ENCODE measurements at places on chromosomes 6 and 20.

GRCh38 chr20:53809217-53809616 lies 215.6 kb upstream of the ZNF217 start:
- DNase-seq: no peak

DNA sequence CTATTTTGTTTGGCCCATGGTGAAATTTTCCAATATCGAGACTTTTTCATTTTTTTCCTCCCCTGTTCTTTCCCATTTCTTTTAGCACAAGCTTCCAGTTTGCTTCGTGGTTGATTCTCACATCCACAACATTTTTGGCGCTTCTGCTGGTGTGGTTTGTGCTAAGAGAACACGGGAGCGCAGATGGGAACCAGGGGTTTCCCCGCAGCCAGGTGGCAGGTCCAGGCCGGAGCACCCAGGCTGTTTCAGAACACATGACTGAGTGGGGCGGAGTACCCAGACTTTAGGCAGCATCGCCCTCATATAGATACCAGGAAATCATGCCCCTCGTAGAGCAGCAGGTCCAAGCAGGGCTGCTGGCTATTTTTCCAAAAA lies 58.0 kb downstream of the SYTL3 start:
- no peak for DNase-seq

- DNase-seq: no peak
These were observed 95.5 kb downstream of the PREX1 start for GRCh38 chr20:48732081-48732829.

GRCh38 chr6:14309951-14310445 lies 192.4 kb downstream of the CD83 start:
- no peak for DNase-seq

DNA sequence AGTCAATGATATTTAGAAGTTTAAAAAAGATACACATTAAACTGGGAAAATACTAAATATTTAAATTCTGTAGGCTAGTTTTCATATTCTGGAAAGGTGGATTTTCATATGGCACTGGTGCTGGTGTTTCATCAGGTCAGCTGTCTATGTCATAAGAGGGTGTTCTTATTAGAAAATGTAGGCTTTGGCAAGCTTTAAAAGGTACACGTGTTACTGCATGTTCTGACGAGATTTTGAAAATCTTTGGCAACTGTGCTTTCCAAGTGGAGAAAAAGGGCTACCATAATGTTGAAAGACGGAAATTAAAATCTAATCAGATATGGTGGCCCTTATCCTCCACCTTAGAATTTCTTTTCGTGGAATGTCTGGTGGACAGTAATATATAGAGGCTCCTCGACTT lies 30.0 kb downstream of the SLC22A3 start:
- DNase-seq: no peak

DNA sequence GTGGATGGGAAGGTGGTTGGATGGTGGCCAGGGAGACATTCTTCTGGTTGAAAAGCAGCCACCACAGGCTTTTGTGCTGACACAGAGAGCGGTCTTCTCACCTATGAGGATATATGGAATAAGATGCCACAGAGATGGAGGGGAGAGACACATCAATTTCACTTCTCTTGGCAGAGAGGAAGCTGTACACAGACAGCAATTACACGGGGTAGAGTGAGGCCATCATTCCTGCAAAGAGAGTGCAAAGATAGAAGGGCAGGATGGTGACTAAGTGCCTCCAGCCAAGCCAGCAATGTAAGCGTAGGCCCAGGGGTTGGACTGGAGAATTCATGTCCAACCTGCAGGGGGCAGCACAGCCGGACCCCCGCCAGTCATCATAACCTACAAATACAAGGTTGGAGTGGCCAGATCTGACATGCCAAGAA lies 56.4 kb downstream of the NRN1 start:
- no peak for DNase-seq

DNA sequence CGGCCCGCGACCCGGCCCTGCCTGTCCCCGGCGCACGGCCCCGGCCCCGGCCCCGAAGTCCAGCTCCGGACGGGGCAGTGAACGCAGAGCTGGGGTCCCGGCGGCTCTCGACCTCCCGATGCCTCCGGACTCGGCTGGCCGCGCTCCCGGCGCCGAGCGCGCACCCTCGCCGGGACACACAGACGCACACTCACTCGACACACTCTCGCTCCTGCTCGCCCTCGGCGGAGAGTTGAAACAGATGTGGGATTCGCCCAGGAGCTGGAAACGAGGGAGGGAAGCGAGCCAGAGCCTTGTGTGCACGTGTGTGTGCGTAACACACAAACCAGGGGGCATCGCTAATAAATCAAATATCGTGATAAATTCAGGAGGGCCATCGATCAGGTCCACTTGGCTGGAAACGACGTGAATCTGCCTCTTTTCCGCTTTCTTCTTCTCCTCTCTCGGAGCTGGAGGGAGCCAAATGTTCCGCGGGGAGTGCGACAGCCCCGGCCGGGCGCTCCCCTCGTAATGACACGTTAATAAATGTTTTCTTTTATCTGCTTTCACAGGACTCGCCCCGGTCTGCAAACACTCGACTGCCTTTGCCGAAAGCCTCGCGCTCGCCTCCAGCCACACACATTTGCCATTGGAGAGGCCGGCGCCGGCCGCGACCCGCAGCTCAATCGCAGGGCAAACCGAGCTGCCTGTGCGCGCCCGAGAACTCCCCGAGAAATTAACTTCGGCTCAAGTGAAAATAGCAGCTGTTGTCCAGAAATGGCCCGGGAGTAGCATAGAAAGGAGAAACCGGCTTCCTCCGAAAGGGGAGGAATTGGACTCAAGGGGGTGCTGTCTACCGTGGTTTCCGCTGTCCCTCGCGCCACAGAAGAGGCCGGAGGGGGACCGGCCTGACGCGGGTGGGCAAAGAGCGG lies 828 bp upstream of the SULF2 start:
- DNase-seq: no peak

DNA sequence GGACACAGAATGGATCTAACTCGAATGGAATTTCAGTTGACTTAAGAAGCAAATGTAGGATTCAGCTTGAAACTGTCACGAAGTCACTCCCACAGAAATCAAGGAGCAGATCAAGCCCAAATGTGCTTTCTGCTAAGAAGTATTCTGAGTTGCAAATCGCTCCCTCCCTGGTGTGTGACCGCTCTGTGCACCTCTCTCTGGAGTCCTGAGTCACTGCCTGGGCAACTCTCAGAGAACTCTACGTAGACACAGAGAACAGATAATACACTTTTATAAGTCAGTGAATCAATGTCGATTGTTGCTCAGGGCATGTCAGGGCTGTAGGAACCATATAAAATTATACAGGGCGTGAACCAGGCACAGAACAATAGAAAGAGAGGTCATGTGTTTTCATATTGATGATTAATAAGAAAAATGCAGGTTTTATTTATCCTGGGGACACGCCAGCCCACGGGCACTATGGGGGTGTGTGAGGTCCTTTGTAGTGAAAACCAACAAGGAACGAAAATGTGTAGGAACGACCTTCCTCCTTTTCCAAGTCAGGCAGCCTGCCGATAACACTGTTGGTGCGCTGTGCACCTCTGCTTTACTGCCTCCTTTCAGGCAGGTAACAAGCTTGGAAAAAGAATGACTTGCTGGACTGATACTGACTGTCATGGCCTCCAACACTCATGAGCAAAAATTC lies 248.1 kb upstream of the FOXQ1 start:
- no peak for DNase-seq

Measured in CD4-positive, alpha-beta T cell treated with Interleukin-4 for 4 hours (primary cell).